ENCODE measurements at places on chromosomes 12 and 14.

GRCh38 chr12:52346593-52346992 is 20.7 kb downstream of the KRT85 start:
- no peak for DNase-seq

GRCh38 chr14:24802236-24802635 is 168.2 kb upstream of the GZMB start:
- DNase-seq, result no peak

- no peak for DNase-seq
Measured at GRCh38 chr12:91677556-91677955, 468.1 kb downstream of the BTG1 start.

GRCh38 chr12:43841253-43841652 is 5.4 kb downstream of the TMEM117 start:
- DNase-seq, result no peak

- no peak for DNase-seq
Measured at GRCh38 chr12:106392759-106393158, 35.2 kb downstream of the POLR3B start.

DNA sequence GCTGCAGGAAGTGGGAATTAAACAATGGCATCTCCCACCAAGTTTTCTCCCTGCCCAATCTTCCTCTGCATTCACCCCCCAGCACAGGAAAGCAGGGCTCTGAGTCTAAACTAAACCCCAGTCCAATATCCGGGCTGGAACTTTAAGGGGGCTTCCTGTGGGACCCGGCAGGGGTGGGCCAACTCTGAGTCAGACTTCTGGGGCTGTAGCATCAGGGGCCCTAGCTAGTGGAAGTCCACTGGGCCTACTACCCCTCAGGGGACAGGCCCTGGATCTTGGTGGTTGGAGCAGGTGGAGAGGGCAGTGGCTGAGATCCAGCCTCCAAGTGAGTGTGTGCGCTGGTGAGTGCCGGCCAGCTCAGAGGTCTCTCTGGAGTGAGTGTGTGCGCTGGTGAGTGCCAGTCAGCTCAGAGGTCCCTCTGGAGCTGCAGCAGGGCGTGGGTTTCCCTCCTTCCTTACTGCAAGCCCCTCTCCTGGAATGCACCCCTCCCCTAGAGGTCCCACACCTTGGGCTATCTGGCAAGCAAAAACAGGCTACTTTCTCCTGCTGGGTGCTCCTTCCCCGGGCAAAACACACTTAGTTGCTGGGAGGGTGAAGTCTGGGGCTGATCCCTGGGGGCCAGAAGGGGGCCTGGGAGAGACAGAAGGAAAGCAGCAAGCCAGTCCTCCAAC is 5.6 kb upstream of the LHX5 start:
- no peak for DNase-seq

GRCh38 chr14:37384870-37385596 is 187.3 kb downstream of the MIPOL1 start:
- DNase-seq, result no peak

DNA sequence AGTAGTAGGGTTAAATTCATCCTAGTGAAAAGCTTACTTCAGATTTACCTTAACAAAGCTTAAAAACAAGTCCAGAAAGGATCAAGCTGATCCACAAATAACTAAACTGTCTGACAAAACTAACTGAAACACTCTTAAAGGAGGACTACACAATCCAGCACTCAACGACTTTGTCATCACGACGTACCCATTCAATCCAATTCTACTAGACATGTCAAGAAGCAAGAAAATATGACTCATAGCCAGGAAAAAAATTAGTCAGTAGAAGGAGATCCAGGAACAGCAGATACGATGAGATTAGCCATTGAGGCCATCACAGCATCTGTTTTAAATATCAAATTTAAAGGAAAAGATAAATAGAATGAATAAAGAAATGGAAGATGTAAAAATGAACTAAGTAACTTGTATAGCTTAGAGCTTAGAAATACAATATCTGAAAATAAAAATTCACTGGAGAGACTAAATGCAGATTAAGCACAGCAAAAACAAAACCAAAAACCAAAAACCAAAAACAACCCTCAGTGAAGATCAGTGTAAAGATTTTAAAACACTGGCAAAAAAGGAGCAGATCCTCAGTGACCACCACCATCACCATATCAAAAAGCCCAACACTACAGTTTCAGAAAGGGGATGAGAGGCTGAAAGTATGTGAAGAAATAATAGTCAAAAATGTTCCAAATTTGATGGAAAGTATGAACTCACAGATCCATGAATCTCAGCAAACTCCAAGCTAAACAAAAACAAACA is 95.0 kb upstream of the CCND2 start:
- DNase-seq, result no peak

DNA sequence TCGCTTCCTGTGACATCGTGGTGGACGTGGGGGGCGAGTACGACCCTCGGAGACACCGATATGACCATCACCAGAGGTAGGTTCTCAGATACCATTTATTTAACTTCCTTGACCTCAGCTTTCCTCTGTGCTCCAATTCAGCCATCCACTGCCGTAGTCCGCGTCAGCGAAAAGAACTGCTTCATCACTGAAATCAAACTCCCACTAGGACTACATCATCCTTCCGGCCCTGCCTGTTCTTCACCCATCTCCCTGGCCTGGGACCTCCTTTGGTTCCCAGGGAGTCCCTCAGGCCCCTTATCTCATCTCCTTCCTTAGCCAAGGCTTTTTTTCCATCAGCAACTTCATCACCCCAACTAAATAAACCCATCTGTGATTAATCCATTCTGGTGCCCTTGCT is 692 bp downstream of the MYG1 start:
- no peak for DNase-seq

- DNase-seq, result no peak
Measured at GRCh38 chr12:98319716-98320425, 195.5 kb upstream of the TMPO start.

Data from CD4-positive, alpha-beta T cell treated with Interleukin-6 at 100 ng/mL for 8 hours (primary cell).